ENCODE measurements at places on chromosomes 7 and 10.
A peak's percentile ranks its signal among the peaks of the same experiment; 100 is the strongest.

DNA sequence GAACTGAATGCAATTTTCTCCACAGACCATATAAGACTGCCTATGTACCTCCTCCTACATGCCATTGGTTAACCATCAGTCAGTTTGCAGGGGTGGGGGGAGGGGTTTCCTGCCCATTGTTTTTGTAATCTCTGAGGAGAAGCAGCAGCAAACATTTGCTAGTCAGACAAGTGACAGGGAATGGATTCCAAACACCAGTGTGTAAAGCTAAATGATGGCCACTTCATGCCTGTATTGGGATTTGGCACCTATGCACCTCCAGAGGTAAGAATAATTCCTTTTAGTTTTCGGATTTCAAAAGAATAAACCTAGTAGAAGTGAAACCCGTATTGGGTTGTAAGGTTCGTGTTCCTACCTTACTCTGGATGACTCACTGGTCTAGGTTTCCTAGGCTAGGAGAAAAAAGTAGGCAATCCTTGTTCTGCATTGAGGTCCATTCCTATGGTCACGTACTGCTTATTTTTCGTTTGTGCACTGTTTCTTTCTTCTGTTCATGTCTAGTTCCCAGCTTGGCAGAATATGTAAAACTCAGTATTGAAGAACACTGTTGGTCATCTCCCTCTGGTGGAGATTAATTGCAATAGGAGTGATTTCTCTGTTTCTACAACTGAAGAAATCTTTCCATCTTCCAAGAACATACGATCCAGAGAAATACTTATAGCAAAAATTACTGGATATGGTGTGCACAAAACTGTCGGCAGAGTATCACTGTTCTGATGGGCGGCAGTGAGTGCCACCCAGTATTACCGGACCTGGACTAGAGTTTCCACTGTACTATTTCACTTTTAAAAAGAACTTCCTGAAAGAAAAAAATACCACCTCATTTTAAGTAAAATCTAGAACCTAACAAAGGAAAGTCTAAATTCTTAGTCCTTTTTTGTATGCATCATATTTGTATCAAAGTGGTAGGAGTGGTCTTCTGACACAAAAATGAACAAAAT is at the start of gene AKR1C3:
Gene AKR1C3, plus strand, starts transcription at position 150 of the 941 bp plus-strand sequence. Its CDS starts 31 bp downstream, at position 181.
- DNase-seq: peak; percentile 35

DNA sequence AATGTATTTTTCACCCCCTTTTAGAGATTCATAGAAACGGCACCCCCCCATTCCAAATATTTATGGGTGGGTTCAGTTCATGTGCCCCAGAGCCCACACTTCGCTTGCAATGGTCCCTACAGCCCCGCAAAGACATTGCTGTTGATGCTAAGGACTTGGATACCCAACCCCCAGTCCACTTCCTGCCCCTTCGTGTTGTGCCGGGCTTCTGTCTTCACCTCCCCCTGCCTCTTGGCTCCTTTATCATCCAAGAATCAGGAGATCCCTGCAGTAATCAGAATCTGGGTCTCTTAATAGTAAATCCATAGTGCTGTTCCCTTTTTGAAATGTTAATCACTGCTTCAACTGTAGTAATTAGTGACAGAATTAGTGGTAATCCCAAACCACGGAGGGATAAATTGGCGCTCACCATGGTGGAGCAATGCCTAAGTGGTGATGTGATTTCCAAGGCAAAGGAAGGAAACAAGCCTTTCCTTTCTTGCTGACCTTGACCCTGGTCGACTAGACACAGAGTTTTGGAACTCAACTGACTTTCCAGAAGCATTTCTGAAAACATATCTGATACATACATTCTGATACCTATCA is 67.7 kb downstream of the HK1 start:
- DNase-seq: peak; percentile 75

DNA sequence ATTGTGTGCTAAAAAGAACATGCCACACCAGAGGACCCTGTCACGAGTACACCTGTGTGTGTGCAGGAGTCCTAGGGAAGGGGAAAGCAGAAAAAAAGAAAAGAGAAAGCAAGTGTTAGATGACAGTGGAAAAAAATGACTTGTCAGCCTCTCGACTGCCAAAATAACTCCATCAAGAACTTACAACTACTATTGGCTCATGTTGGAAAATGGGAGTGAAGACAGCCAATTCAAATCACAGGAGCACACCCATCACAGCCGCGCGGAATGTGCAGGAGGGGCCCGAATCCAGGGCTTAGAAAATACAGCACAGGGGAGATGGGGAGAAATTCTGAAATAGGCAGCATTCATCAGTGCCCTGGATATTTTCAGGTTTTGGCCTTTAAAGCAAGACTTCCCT is 38.1 kb upstream of the FOXI2 start:
- DNase-seq: no peak

- no peak for DNase-seq
Observed at GRCh38 chr7:131068604-131069021, 259.1 kb upstream of the MKLN1 start.

- no peak for DNase-seq
Observed at GRCh38 chr10:69919250-69919649, 117.5 kb downstream of the COL13A1 start.

DNA sequence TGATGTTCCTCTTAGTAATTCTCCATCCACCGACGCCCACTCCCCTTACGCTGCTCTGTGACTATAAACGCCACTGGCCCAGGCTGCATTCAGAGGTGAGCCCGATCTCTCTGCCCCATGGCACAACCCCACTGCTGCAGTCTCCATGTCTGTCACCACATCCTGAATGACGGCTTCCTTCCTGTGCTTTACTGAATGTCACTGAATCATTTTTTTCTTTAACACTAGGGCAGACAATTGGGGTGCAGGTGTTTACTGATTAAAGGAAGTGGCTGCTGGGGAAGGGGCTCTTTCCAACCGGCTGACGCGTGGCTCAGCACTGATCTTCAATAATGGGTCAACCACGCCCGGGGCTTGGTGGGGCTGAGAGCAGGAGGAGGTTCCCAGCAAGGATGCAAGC is 208.3 kb downstream of the USP6NL start:
- peak; percentile 69 for DNase-seq

GRCh38 chr7:22565315-22565811 is 65.4 kb upstream of the STEAP1B start:
- DNase-seq: peak; percentile 67

DNA sequence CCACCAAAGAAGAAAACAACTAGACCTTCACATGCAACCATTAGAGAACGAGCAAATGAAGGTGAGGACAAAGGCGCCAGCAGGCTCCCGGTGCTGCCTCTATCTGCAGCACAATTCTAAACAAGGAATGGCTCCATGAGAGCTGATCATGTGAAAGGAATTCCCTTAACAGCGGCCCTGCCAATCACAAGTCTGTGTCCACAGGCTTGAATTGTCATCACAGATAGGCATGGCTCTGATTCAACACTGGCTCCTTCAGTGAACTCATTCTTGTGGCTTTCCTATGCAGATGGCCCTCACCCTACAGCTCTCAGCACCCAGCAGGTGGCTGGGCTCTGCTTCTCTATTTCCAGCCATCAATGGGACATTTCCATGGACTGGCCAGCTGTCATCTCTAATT is 36.2 kb downstream of the LAMB1 start:
- DNase-seq: no peak

DNA sequence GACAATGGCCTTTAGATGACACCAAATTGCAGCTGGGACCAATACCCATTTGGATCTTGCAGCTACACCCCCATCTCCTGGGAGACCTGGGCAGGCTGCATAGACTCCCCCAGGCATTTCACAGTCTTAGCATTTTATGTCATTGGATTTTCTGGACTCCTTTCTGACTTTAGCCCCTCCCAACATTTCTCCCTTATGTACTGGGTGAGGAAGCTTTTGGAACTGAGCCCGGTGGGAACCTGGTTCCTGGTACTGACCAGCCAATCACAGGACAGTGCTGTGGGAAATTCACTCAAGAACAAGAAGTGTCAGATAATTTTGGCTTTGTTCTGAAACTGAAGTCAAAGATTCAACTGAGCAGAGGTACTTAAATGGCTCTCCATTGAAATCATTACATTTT is 177.7 kb downstream of the ACTR3B start:
- no peak for DNase-seq

DNA sequence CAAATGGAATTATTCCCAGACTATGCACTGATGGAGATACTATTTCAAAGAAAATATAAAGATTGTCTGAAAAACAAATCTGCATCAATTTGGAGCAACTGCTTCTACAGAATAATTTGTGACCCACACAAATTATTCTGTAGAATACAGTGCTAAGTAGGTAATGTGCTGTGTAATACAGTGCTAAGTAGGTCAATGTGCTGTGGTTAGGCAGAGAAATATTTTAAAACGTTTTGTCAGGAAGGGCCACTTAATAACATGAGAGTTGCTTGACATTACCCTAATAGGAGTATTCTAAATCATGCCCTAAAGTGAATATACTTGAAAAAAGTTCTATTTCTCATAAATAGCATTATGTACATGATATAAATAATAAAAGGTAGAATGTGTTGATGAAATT is 116.5 kb upstream of the KCND2 start:
- no peak for DNase-seq

DNA sequence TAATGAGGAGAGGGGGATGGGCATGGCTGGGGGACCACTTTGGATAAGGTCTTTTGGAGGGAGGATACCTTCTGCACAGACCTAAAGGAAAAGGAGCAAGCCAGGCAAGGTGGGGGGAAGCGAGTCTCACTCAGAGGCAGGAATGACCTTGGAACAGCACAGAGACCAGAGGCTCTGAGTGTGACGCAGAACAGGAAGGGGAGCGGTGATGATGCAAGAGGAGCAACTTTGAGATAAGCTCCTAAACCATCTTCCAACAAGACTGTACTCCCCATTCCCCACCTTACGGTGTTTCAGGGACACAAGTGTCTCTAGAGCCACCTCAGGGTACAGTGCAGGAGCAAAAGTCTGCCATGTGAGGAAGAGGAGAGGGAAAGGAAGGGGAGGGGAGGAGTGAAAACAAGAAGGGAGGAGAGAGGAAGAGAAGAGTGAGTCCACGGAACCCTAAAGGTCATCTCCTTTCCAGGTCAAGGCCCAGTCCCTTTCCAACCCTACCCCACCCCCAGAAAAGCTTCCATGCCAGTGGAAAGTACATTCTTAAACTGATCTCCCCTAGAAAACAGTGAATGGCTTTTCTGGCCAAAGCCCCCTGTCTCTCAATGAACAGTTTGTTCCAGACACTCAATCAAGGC is 54.1 kb downstream of the JAZF1 start:
- no peak for DNase-seq

GRCh38 chr7:18828994-18829857 is 288.2 kb downstream of the TWIST1 start:
- no peak for DNase-seq

DNA sequence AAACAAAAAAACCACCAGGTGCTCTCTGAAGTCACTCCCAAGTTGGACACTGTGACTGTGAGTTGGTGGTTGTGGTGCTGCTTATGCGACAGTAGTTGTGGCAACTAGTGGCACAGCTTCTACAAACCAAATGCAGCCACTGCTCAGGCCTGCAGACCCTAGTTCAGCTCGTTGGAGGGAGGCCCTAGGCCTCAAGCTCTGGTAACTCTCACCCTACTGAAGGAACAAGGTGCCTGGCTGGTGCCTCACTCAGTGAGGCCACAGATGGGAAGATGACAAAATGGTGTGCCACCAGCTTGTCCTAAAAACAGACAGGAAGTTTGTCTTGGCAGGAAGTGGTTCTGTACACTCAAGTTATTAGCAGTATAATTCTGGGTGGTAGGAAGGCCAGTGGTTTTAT is 45.3 kb upstream of the RAPGEF5 start:
- DNase-seq: no peak

- DNase-seq: no peak
Observed at GRCh38 chr7:66466081-66466600, 162.5 kb upstream of the KCTD7 start.

DNA sequence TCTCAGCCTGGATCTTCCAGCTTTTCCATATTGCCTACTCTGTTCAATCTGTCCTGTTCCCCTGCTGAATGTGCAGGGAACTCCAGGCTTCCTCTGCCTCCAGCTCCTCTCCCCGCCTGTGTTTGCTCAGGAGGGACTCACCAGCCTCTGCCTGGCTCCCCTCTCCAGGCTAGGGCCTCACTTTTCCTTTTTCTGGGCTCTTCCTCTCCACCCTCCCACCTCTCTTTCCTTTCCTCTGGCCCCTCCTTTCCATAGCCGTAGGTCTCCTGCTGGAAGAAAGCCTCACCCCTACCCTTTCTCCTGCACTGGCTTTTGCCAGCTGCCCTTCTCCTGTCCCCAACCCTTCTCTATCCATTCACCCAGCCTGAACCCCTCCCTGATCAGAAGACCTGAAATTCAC is 25.0 kb downstream of the PILRA start:
- DNase-seq: no peak

DNA sequence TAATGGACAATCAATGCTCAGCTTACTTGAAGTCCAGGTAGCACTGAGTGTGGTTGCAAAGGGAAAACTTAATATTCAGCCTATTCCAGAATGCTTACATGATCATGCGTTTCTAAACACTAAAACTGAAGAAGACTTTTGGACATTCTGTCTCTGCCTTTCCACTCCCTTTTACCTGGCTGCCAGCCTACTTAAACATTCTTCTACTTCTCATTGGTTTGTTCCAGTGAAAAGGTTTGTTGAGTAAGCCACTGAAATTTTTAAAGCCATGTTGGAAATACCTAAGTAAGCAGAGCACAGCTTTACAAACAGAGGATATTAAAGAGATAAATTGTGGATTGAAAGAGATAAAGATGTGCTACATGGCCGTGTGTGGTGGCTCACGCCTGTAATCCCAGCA is 1280.8 kb upstream of the AUTS2 start:
- no peak for DNase-seq

- DNase-seq: no peak
Observed at GRCh38 chr7:33753881-33754525, 151.3 kb upstream of the BMPER start.

DNA sequence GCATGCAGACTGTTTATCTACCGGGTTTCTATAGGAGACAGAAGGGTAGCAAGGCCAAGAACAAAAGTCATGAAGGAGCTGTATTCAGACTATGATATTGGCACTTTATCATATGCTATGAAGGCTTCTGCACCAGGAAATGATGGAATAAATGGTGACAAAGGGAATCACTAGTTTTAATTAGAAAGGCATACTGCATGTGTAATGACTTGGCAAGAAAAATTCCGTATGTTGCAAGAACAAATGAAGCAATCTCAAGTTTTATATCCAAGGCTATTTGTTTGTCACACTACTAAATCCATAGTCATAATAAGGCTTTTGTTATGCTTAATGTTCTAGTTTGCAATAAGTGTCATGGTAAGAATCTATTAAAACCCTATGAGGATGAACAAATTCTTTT is 230.9 kb downstream of the ZEB1 start:
- no peak for DNase-seq

All from kidney capillary endothelial cell (primary cell).